ENCODE measurements at places on chromosomes 2 and 18.

DNA sequence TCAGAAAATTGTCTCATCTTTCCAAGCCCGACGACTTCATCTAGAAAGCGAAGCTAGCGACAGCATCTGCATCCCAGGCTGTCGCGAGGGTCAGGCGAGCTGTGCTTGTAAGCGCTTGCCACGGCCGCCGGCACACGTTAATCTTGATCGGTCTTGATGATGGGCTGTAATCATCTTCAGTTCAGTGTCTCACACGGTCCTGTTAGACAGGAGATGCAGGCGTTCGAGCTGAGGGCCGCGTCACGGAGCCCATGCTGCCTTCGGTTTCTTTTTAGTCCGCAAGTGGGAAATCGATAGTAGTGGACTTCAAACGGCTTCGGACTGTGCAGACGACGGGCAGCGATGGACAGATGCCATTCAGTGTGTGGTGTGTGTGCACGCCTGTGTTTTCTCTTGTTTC is 43.6 kb downstream of the ADI1 start:
- no peak for DNase-seq

DNA sequence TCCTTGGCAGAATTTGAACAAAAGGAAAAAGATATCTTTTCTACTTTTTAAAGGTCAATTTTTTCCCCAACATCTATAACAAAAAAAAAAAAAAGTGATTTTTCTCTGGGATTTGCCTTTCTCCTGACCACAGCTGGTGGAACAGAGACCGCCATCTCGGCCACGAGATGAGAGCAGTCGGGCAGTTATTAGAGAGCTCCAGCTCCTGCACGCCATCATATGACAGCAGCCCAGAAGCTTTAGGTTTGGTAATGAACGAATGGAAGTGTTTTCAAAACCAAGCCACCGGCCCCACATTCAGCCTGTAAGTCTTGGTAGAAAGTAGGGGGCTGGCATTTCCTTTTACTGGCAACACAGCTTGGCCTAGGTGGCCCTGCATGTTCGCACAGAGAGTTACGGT is 94.9 kb upstream of the FZD7 start:
- no peak for DNase-seq

DNA sequence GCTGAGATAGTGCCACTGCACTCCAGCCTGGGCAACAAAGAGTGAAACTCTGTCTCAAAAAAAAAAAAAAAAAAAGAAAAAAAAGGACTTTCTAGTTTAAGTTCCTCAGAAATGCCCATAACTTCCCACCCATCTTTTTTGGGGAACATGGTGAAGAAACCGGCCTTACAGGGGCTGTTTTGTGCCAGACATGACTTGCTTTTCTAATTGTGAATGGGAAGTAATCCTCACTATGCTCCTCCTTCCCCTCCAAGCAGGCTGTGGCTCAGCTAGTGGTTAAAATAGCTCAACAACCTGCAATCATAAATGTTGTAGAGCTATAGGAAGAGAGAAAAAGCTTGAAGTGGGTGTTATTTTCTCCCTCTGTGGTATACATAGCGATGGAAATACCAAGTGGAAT is 34.1 kb upstream of the OLA1 start:
- no peak for DNase-seq

GRCh38 chr2:58427572-58428095 is 186.5 kb upstream of the FANCL start:
- no peak for DNase-seq

GRCh38 chr2:101518578-101519492 is 43.9 kb upstream of the RFX8 start:
- DNase-seq: no peak

Data from AG09319 (cell line).